ENCODE measurements at places on chromosomes 3 and 15.

GRCh38 chr3:67018789-67019526 lies 20.9 kb downstream of the KBTBD8 start:
- no peak for DNase-seq

GRCh38 chr3:193852901-193853300 lies 259.9 kb downstream of the OPA1 start:
- no peak for DNase-seq

DNA sequence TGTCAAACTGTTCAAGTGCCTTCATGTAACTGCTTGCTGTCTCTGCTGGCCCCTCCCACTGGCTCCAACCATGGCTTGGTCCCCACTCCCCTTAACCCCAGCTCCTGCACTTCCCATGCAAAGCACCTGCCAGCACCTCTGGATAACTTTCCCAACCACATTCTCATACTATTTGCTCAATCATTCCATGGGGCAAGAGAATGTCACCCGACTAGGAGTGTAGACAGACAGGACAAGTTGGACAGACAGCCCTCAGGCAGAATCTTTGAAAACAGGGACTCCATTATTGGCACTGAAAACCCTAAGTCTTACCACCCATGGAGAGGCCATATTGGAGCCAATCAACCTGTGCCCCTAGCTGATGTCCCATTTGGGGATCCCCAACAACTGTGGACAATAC lies 246.5 kb downstream of the RPLP1 start:
- DNase-seq, result no peak

DNA sequence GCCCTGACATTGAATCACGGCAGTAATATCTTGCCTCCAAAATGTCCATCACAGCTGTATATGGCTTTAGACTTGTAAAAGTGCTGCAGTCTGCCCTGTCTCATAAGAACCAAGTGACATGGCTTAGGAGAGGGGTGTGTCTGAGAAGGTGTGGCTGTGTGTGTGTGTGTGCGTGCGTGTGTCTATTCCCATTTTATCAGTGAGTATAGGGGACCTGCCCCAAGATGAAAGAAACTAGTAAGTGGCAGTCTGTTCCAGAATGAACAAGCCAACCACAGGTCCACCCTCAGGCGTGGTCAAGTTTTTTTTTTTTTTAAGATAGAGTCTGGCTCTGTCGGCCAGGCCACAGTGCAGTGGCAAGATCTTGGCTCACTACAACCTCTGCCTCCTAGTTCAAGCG lies 5.6 kb upstream of the RHOV start:
- DNase-seq, result no peak

DNA sequence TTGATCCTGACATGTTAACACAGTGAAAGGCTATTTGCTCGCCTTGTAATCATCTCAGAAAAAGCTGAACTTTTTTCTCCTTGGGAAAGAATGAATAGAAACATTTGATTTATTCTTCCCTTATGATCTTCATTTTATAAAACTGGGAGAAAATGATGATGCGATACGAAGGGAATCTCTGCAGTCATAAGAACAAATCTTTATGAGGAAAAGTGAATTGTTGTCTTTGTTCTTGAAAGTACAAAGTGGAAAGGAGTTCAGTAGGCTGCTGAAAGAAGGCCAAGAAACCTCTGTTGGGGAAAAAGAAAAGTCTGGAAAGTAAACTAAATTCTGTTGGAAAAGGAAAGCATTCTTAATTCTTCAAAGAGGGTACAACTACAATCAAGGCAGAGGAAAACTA lies 248.8 kb downstream of the NSUN3 start:
- no peak for DNase-seq

- DNase-seq, result no peak
These were observed 40.5 kb downstream of the RTP1 start for GRCh38 chr3:187237741-187238140.

DNA sequence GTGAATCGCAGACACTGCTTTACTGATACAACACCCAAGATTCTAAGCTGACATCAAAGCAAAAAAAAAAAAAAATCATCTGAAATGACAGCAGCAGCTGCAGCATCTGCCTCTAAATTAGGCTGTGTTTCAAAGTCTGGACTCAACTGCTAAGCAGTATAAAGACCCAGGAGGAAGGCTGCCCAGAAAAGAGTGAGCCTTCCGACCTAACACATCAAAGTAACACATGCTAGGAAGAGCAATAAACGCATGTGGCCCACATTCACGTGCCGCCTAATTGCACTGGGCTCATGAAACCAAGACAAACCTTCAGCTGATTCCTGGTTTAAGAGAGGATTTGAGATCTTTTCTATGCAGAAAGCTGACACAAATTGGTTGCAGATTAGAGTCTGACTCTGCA lies 317.1 kb downstream of the ZIC4 start:
- no peak for DNase-seq

DNA sequence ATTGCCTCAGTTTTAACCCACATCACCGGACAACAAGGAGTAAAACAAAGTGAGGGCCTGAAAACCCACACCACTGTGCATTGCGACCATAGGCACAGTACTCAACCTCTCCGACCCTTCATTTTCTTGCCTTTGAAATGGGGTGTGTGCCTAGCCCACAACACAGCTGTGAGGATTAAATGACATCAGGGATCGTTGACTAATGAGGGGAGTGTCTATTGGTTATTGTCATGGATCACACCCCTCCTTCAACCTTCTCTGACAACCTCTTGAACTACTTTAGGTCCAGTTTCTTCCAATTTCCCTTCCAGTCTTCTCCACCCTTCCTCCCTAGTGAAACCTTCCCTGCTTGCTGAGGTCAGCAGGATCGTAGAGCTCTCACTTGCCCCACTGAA lies 89.5 kb downstream of the HES1 start:
- no peak for DNase-seq

DNA sequence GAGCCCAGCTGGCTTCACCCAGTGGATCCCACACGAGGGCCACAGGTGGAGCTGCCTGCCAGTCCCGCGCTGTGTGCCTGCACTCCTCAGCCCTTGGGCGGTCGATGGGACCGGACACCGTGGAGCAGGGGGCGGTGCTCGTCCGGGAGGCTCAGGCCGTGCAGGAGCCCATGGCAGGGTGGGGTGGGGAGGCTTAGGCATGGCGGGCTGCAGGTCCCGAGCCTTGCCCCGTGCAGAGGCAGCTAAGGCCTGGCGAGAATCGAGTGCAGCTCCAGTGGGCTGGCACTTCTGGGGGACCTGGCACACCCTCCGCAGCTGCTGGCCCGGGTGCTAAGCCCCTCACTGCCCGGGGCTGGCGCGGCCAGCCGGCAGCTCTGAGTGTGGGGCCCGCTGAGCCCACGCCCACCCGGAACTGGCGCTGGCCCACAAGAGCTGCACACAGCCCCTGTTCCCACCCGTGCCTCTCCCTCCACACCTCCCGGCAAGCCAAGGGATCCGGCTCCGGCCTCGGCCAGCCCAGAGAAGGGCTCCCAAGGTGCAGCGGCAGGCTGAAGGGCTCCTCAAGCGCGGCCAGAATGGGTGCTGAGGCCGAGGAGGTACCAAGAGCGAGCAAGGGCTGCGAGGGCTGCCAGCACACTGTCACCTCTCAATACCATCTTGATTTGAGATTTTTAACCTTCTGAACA lies 121.4 kb downstream of the EPHB1 start:
- DNase-seq, result no peak

GRCh38 chr3:133452641-133453319 lies 52.9 kb downstream of the BFSP2 start:
- DNase-seq, result no peak

GRCh38 chr3:61277411-61277810 lies 26.2 kb upstream of the FHIT start:
- no peak for DNase-seq

GRCh38 chr3:120838441-120839091 lies 69.4 kb upstream of the STXBP5L start:
- DNase-seq, result no peak

DNA sequence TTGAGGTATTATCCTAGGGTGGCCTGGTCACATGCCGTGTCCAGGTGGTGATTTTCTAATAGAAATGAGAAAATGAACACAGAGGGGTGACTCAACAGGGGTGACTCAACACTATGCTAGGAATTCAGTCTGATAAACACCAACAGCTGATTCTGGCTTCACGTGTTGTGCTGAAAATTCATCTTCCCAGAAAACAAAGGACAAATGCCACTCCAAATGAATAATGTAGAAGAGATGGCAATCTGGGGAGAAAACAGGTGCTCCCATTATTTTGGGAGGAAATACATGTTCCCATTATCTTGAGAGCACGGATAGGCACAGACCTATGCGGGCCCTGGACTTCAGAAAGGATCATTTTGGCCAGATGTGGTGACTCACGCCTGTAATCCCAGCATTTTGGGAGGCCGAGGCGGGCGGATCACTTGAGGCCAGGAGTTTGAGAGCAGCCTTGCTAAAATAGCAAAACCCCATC lies 101.2 kb upstream of the MEX3B start:
- no peak for DNase-seq

- no peak for DNase-seq
These were observed 87.6 kb upstream of the LRIG1 start for GRCh38 chr3:66588340-66588847.

GRCh38 chr3:10744098-10744465 lies 71.9 kb upstream of the SLC6A11 start:
- no peak for DNase-seq

DNA sequence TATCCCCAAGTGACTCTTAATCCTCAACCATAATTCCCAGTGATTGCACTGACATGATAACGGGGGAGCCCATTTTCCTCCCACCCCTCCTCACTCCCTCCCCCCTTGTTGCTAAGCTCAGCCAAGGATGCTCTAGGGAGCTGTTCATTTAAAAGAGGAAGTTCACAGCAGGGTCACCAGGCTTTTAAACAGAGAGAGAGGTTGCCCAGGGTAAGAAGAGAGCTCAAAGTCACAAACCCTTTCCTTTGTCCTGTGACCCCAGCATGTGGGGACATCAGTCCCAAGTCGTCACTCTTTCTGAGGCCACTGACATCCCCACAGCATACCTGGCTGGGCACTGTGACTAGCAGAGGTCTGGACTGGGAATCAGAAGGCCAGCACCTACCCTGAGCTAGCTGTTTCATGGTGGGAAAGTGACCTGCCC lies 144.1 kb downstream of the RORA start:
- no peak for DNase-seq

DNA sequence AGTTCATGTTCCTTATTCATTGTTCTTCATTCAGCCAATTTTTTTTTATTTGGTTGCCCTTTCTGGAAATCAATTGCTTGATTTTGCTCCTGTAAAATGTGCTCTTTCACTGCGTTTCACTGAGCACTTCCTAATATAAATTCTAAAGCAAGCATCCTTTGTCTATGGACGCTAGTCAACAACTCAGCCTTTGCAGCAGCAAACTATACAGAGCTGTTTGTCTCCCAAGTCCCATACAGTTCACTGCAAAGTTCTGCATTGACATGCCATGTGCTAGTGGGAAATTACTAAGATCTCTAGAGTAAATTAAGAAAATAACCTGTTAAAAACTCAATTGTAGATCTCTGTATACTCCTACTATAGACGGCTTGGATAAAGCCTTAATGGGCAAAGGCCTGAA lies 130.1 kb upstream of the BHLHE40 start:
- no peak for DNase-seq

- no peak for DNase-seq
These were observed 55.2 kb downstream of the SPTSSB start for GRCh38 chr3:161316006-161316689.

DNA sequence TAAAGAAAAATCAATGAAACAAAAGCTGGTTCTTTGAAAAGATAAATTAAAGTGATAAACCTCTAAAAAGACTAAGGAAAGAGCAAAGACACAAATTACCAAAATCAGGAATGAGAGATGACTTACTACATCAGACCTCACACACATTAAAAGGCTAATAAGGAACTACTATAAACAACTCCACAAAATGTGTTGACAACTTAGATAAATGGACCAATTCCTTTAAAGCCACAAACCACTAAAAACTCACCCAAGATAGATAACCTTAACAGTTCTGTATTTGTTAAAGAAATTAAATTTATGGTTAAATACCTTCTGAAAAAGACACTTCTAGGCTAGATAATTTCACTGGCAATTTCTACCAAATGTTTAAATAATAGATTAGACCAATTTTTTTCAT lies 170.4 kb downstream of the SMAD6 start:
- no peak for DNase-seq

DNA sequence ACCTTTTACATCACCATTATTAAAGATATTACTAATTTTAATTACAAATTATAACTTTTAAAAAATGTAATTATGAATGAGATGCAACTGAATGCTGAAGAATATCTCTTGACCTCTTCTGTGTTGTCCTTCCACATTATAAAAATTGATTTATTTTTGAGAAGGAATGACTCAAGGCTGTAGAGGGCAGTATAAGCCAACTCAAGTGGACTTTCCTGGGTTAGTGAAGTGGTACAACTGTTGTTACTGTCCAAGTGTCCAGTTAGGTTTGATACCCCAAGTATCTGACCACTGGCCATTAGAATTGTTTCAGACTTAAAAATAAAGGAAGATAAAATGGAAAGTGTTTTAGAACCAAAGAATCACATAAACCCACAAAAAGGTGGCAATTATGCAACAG lies 51.9 kb downstream of the BBX start:
- peak; percentile 12 for DNase-seq

DNA sequence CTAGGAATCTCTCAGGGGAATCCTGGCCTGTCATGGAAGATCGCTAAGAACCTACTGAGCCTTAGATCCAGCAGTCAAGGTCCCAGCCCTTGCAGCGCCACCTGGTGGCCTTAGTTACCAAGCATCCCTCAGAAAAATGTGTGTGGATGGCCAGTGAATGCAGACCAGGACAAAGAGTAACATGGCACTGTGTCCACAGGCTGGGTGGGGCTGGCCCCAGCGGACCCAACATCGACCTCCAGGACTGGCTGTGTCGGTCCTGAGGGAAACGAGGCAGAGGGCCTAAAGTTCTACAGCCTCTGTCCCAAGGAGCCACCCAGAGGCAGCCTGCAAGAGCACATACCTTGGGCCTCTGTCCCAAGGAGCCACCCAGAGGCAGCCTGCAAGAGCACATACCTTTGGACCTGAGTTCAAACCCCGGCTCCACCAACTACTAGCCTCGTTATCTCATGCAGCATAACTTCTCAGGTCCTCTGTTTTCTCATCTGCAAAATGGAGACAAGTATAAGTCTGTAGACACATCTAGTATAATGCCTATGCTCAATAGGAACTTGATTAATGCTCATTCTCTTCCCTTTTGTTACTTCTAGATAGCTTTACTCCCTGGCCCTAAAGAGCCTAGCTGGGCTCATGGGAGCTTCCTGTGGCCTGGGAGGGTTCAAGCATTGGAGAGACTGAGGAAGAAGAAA lies 57.5 kb upstream of the HERC1 start:
- DNase-seq, result peak; percentile 55

- peak; percentile 94 for DNase-seq
These were observed 59.1 kb downstream of the CORO2B start for GRCh38 chr15:68637767-68638404.

DNA sequence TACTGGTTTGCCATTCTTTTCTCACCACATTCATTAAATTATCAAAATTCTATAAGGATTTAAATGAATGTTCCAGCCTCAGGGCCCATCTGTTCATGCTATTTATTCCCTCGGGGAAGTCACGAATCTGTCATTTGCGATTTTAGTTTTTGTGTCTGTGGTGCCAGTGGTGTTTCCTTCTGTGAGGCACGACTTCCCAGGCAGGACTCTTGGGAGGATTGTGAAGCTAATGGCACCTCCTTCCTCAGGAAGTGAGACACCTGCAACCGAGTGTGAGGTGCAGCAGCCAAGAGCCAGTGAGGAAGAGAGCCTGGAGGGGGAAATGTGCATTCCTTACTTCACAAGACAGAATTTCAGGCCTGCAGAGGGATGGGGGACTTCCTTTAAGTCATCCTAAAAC lies 24.1 kb downstream of the SV2B start:
- no peak for DNase-seq

Measured in right lung (tissue), 10 donors.